CD14-positive monocyte (primary cell): ENCODE measurements at places on chromosomes 4 and X. TPM values are rescaled to one million over a fixed set of nuclear protein-coding genes. Genes with fewer than 3 reads are reported as not detected.

The CLIC2 gene
- polyA plus RNA-seq: 2.0 TPM

- no peaks in the 10 kb centered on the region for H3K36me3 ChIP-seq
- H3K4me1 ChIP-seq: peaks cover 12% of the 10 kb centered on the region
- no peak overlapping the region for H3K4me3 ChIP-seq
- H3K27me3 ChIP-seq: no peaks in the 10 kb centered on the region
- DNase-seq: no peak
- no peak overlapping the region for H3K27ac ChIP-seq
Observed at GRCh38 chr4:76053730-76054129, 17.9 kb upstream of the CXCL11 start.

- no peaks in the 10 kb centered on the region for H3K27me3 ChIP-seq
- no peak for DNase-seq
- no peak overlapping the region for H3K27ac ChIP-seq
- H3K4me1 ChIP-seq: no peaks in the 10 kb centered on the region
Observed at GRCh38 chrX:114903618-114904017, 113.8 kb downstream of the IL13RA2 start.

- no peaks in the 10 kb centered on the region for H3K4me1 ChIP-seq
- H3K27me3 ChIP-seq: no peaks in the 10 kb centered on the region
- H3K4me3 ChIP-seq: no peak overlapping the region
- H3K27ac ChIP-seq: no peak overlapping the region
- DNase-seq: no peak
- H3K36me3 ChIP-seq: peaks cover 39% of the 10 kb centered on the region
Observed at GRCh38 chrX:154029439-154029838, 9.7 kb upstream of the IRAK1 start.
